Stimulated activated CD8-positive, alpha-beta memory T cell treated with anti-CD3 and anti-CD28 coated beads, Interleukin-4, amount 100 ng/mL, for 48 hours (primary cell): ENCODE measurements at places on chromosomes 5 and 9.
A peak's percentile ranks its signal among the peaks of the same experiment; 100 is the strongest.

DNA sequence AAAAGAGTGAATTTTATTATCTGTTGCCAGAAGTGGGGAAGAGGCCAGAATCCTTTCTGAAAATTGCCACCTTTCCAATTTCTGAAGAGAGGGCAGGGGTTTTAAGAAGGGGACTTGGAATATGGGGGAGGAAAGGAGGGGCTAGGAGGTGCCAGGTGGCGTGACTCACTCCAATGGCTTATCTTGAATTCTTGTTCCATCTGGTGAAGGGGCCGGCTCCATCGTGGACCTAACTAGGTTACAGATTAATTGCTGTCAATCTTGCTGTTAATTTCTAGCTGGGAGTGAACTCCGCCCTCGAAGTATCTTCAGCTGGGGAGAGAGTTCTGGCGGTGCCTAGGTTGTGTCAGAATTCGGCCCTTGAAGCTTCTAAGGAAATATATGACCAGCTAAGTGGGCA is 138.7 kb downstream of the YTHDC2 start:
- no peak for DNase-seq

DNA sequence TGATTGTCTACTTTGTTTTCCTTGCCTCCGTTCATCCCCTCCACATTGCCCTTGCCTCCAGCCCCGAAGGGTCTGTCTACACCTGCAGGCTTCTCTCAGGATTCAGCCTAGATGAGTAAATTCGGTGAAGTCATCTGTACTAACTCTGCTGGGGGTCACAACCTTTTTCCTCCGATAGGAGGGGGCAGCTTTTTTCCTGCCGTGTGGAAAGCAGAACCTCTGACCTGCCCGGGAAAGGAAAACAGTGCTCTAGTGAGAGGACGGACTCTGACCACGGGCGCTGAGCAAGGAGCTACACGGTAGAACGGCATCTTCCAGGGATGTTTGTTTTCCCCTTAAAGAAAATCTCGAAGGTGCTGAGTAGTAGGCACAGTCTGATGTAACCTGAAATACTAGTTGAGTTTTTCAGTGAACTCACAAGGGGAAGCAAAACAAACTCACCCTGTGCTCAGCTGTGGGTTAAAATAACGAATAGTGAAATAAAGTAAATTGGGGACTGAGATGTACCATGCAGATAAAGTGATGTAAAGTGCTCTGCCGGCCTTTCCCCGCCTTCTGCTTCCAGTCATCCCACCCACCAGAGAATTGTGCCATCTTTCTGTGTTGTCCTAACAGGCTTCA is 281.8 kb downstream of the AOPEP start:
- peak; percentile 36 for DNase-seq

DNA sequence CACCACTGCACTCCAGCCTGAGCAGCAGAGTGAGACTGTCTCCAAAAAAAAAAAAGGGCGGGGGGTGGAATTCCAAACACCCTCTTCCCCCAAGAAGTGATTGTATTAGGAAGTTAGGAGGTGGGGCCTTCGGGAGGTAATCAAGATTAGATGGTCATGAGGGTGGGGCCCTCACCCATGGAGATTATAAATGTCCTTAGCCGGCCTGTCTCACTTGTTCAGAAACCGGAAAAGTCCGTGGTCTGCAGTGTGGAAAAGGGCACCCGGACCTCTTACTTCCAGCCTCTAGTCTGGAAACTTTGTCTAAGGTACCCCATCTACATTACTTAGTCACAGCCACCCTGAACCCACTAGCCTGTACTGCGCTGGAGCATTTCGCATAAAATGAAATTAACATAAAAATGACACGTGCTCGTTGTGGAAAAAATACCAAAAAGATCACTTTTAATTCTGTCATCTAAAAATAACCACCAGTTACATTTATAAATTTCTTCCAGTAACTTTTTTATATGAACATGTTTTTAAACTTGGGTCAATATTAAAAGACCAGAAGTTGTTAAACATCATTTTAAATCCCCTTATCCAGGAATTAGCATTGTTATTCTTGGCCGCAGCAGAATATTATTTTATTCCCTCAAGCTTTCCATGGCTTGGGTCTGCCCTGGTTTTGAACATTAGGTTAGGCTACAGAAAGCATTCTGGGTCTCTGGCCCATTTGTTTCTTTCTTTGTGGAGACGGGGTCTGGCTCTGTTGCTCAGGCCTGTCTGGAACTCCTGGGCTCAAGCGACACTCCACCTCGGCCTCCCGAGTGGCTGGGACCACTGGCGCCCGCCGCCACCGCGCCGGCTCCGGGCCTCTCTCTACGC is 1.2 kb upstream of the CKS2 start:
- DNase-seq = peak; percentile 32

- DNase-seq = no peak
Measured at GRCh38 chr9:88820055-88820454, 171.2 kb upstream of the S1PR3 start.

- DNase-seq = no peak
Measured at GRCh38 chr5:39760385-39761198, 335.8 kb upstream of the DAB2 start.

- no peak for DNase-seq
Measured at GRCh38 chr5:169636477-169637084, 494 bp upstream of the DOCK2 start.

DNA sequence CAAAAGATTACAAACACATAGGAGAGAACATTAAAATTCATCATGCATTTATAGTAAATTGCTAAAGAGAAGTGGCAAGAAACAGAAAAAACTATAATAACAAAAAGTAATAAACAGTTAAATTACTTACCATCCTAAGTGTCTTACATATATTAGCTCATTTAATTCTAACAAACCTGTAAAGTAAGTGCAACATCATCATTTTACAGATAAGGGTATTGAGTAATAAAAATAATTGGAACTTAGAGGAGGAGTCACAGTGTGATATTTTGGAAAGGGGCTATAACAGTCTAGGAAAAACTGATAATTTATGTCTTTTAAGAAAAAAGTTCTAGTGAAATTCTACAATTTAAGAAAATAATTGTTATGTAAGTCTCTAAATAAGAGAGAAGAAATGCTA is 592.8 kb downstream of the DMRTA1 start:
- DNase-seq = no peak

DNA sequence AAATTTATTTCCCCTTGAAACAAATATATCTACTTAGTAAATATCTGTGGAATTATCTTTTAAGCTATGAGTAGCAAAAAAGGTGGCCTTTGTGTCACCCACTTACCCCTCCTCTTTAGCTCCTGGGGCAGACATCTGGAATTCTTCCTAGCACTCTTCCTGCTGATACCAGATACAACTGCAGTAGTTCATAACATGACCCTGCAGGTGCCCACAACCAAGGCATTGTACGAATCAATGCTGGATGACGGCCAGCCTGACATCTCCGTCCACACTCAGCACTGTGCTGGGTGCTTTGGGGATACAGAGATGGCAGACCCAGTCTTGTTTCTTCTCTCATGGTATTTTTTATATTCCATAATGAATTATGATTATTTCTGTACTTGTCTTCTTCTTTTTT is 152.3 kb downstream of the GOLPH3 start:
- no peak for DNase-seq

GRCh38 chr5:129507527-129507926 is 47.4 kb downstream of the ADAMTS19 start:
- no peak for DNase-seq
